ENCODE measurements at places on chromosomes 7 and 10.

- no peak for DNase-seq
Observed at GRCh38 chr7:50614721-50615518, 49.7 kb upstream of the DDC start.

GRCh38 chr10:103199488-103199887, 6.4 kb upstream of the NT5C2 start:
- no peak for DNase-seq

- DNase-seq: peak; percentile 40
Observed at GRCh38 chr10:67612577-67613537, 83.1 kb downstream of the CTNNA3 start.

GRCh38 chr10:35523670-35524225, 81.4 kb upstream of the GJD4 start:
- DNase-seq: no peak

- DNase-seq: no peak
Observed at GRCh38 chr7:35599061-35599460, 95.9 kb downstream of the HERPUD2 start.

DNA sequence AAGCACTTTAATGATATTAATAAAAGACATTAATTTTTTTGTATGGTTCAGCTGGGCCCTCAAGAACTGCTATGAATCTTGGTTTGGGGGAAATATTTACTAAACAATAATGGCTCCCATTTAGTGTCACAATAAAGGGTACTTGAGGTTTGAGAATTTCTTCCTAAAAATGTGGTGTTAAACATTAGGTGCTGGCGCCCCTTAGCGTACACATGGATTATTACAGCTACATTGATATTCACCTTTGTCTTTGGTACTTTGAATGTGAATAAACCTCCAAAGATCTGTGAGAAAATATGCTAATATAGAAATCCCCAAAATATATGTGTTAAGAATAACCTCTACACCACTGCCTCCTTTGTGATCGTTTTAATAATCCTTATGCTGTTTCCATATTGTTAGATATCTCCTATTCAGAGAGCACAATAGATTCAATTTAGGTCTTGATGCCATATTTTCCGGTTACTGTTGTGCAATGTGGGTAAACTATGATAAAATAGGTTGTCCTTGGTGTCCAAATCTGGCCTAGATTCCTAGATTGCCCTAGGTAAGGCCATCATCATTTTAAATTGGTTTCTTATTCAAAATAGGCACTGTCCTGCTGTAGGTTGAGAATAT, 161.8 kb upstream of the CACNA2D1 start:
- DNase-seq: no peak

- no peak for DNase-seq
Observed at GRCh38 chr10:50936335-50936734, 50.9 kb upstream of the A1CF start.

Measured in stimulated activated naive CD8-positive, alpha-beta T cell treated with anti-CD3 and anti-CD28 coated beads, Interleukin-15, amount 100 ng/mL, for 72 hours (primary cell).